ENCODE measurements at places on chromosomes 4 and X.

- DNase-seq = no peak
Measured at GRCh38 chr4:37715889-37716402, 29.8 kb upstream of the RELL1 start.

- peak; percentile 81 for DNase-seq
Measured at GRCh38 chr4:39319676-39320075, 46.5 kb downstream of the RFC1 start.

GRCh38 chrX:67114635-67115034 lies 429.2 kb upstream of the AR start:
- no peak for DNase-seq

DNA sequence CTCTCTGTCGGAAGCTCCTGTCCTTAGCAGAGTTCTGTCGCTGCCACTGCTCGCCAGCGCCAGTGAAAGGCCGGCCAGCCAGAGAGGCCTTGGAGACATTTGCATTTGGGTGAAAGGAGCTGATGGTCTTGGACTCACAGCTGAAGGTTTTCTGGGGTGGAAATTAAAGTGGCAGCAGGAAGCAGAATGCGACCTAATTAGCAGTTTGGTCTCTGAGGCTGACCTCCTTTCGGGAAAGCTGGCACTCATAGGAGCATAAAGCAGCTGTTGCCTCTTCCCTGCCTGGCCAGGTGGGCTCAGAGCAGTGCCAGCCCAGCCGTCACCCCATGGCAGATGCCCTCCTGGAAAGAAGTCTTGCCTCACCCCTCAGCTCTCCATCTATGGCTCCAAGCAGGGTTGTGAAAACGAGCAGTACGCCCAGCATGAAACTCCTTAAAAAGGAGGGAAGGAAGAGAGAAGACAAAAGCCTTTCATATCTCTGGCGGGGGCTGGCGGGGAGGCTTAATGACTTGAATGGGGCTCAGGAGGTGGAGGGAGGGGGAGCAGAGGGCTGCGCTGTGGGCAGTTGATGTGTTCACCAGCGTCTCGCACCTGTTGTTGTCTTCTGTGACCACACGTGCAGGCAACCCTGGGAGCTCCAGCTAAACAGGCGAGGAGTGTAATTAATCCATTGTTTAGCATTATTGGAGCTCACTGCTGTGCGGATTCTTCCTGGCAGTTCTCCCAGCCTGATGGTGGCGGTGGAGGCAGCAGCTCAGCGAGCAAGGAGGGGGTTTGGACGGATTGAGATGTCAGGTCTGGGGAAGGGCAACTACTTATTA lies 264.0 kb downstream of the MID1IP1 start:
- DNase-seq = no peak

DNA sequence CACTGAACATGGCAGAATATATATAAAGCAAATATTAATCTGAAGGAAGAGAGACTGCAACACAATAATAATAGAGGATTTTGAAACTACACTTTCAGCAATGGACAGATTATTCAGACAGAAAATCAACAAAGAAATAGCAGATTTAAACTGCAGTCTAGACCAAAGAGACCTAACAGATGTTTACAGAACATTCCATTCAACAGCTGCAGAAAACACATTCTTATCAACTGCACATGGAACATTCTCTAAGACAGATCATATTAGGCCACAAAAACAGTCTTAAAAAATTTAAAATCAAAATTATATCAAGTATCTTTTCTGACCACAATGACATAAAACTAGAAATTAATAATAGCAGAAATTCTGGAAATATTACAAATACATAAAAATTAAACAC lies 27.1 kb downstream of the CENPE start:
- peak; percentile 15 for DNase-seq

GRCh38 chr4:111323496-111323895 lies 700.6 kb upstream of the PITX2 start:
- DNase-seq = peak; percentile 83

Data from AG10803 (cell line).